ENCODE measurements at places on chromosomes 6 and 20.

- no peak for DNase-seq
Measured at GRCh38 chr6:144327081-144327480, 41.9 kb downstream of the UTRN start.

DNA sequence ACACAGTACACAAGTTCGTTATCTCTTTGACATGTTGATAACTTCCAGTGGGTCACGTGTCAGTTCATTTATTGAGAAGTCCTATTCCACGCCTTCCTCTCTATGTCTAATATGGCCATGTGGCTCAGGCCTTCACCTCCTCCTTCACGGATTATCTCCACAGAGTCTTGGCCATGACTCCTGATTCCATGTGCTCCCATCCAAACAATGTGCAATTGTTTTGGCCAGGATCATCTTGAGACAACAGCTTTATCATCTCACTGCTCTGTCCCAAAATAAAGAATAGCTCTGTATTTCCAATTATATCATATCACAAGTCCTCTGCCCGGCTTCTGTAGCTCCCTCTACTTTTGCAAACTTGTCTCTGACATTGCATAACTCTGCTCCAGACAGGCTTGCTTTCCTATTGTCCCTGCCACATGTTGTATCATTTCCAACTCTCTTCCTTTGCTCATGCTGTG, 11.1 kb upstream of the TXNDC5 start:
- DNase-seq, result no peak

DNA sequence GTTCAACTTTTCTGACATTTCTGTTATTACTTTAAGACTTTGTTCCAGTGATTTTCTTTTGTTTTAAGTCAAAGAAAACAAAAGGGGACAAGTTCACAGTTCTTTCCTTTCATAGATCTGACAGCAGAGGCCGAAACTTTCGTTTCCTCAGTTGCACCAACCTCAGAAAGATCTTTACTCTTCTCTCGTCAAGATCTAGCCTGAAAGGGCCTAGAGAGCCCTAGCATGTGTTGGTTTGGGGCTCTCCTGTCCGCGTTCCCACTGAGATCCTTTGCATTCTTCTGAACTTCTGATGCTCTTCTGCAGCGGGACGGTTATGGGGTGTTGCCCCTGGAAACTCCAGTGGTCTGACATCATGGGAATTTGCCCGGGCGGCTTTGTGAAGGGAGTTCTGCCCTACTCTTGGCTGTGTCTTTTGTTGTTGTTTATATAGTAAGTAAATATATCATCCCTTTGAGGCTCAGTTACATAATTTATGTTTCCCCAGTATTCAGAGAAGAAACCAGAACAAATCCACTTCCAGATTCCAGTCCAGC, 129.1 kb downstream of the SASH1 start:
- no peak for DNase-seq

DNA sequence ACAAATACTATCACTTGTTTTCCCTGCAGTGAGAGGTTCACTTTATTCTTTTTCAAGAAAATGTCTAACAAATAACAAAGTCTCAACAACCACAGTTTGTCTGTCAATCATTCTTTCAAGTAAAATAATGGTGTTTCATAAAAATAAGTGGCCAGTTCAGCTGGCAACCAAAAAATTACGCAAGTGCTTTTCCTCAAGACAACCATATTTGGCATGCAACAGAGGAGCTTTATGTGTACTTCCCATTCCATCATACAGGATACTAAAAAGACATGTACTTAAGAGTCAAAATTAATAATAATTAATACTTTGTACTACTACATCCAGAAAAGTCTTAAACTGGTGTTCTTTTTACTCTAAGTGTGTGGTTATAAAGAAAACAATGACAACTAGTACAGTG, 34.6 kb downstream of the ATG5 start:
- no peak for DNase-seq

- no peak for DNase-seq
Measured at GRCh38 chr20:11642866-11643265, 274.8 kb upstream of the BTBD3 start.

DNA sequence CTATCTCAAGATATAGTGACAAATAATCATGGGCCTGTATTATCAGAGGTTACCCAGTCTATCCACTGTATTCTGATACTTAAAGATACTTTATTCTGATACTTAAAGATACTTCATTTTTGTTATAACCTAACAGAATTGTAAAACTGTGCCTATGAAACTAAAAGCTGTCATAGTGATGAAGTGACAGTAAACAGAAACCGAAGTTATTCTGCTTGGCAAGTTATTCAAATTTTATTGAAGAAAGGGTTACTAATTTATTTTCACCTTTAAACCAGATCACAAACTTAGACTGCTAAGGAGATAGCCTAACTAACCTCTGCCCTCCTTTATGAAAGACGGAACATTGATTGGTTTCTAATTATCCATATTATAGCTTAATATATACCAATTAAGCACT, 604.6 kb upstream of the IMPG1 start:
- no peak for DNase-seq

DNA sequence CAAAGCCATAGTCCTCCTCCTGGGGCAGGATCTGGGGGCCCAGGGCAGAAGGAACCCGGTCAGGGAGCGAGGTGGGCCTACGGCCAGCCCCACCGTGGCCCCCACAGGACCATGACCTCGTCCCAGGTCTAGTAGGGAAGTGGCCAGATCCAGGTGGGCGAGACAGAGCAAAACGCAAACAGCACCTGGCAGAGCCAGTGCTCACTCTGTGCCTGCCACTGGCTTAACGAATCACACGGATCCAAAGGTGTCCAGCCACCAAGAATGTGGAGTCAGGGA, 169.7 kb downstream of the PREX1 start:
- no peak for DNase-seq
